ACHN (cell line): ENCODE measurements at places on chromosomes 1 and 21.

DNA sequence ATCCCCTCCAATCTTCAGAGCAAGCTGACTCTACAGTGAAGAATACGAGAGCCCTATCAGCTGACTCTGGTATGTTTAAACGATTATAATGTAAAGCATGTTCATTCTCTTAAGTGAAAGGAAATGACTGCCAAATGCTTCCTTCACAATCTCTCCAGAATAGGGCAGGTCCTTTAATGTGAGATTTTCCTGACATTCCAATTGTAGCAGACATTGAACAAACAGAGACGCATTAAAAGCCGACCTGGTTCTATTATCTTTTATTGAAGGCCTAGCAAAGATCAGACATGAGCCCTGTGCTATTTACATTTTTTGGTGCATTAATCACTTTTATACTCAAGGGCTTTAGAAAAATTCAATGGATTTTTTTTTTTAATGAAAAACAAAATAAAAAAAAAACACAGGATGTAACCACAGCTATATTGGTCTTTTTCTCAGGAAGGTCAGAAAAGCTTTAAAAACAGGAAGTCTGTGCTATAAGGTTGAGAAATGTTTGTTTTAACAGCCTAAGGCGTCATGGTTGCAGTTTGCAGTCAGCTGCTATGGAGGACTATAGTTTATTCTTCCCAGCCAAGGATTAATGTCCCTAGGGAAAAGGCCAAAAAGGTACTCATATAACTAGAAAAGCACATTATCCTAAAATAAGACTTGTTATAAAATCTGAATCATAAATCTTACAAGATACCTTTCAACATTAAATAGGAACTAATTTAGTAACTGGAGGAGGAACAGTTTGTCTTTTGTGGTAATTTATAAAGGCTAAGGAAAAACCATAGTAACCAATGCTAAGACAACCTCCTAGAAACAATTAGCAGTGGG is 104.8 kb downstream of the RERE start:
- DNase-seq = peak; percentile 22

DNA sequence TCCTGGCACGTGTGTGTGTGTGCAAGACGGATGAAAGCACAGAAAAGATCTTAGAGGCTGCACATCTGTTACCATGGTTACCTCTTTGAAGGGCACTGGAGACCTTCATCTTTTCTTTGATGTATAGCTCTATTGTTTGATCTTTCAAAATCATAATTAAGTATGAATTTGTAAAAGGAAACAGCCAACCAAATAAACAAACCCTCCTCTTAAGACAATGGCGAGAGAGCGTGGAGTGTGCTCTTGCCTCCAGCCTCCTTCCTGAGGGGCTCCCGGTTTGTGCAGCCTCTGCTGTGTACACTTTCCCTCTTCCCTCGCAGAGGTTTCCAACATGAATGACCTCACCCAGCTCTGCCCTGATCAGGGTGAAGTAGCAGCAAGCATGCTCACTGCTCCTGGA is 27.9 kb downstream of the CACNA1S start:
- no peak for DNase-seq

- DNase-seq = no peak
These were observed 21.1 kb downstream of the C1orf115 start for GRCh38 chr1:220711056-220711809.

- DNase-seq = no peak
These were observed at the start of gene ITLN1 for GRCh38 chr1:160885042-160885441. Gene ITLN1, minus strand, starts transcription at chr1:160885180. Its CDS starts 303 bp downstream, at chr1:160884877.

GRCh38 chr1:182095946-182096345 is 34.4 kb upstream of the ZNF648 start:
- DNase-seq = no peak

DNA sequence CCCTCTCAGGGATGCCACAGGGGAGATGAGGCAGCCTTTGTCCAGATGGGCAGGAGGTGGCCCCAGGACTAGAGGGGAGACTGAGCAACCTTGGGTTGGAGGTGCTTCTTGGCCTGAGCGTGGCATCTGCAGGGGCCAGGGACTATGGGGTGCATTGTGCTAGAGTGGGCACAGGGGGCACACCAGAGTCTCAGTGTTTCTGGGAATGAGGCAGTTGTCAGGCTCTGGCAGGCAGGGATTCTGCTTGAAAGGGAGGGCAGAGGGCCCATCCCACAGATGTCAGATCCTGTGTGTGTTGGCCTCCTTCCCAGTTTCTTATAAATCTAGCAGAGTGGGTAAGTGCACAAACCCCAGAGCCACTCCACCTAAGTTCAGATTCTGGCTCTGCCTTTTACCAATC is 13.7 kb downstream of the LGR6 start:
- peak; percentile 48 for DNase-seq

GRCh38 chr1:1041092-1041523 is 21.2 kb downstream of the AGRN start:
- no peak for DNase-seq

DNA sequence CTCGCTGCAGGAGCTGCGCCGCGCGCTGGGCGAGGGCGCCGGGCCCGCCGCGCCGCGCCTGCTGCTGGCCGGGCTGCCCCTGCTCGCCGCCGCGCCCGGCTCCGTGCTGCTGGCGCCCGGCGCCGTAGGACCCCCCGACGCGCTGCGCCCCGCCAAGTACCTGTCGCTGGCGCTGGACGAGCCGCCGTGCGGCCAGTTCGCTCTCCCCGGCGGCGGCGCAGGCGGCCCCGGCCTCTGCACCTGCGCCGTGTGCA is 730 bp downstream of the OLIG1 start:
- no peak for DNase-seq

DNA sequence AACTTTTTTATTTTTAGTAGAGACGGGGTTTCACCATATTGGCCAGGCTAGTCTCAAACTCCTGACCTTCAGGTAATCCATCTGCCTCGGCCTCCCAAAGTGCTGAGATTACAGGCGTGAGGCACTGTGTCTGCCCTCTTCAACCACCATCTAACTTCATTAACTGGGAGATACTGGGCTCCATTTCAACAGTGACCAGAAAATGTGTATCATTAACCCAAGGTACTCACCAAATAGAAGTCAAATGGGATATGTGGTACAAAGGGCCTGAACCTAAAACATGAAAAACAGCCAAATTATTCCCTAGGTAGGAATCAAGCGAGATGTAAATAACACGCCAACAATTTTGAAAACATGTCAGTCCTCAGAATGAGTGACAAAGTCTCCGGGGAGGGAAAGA is 1.2 kb downstream of the ILF2 start:
- DNase-seq = peak; percentile 53

GRCh38 chr1:47226121-47226838 is 5.7 kb downstream of the TAL1 start:
- DNase-seq = no peak
